ENCODE measurements at places on chromosomes 1 and 21.

- no peak for DNase-seq
These were observed 994 bp downstream of the RO60 start for GRCh38 chr1:193060406-193060805.

- DNase-seq: no peak
These were observed 84.2 kb downstream of the KIRREL1 start for GRCh38 chr1:158077411-158078256.

GRCh38 chr1:197137322-197137721 lies 9.1 kb downstream of the ASPM start:
- no peak for DNase-seq

- DNase-seq: no peak
These were observed 297.0 kb upstream of the VAMP3 start for GRCh38 chr1:7474143-7474490.
